NCI-H524 (cell line): ENCODE measurements at places on chromosomes 6 and 20.

DNA sequence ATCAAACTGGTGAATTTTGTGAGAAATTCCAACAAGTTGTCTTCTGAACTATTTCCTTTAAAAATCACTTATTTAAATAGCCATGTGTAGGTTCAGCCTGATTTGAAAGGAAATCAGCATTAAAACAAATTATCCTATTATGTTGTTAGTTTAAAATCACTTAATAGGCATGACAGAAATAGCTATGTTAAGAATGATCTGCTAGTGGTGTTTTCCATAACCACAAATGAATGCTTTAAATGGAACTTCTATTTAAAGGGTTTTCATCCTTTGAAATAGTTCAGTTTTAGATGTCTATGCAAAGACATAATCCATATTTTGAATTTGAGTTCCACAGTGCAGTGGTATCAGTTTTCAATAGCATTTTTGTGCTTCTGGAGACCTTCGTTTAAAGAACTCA lies 120.1 kb downstream of the PLEKHG1 start:
- DNase-seq, result no peak

GRCh38 chr6:147869201-147869600 lies 360.7 kb downstream of the SAMD5 start:
- no peak for DNase-seq

- peak; percentile 67 for DNase-seq
Measured at GRCh38 chr6:141472162-141472928, 660.4 kb upstream of the GJE1 start.

DNA sequence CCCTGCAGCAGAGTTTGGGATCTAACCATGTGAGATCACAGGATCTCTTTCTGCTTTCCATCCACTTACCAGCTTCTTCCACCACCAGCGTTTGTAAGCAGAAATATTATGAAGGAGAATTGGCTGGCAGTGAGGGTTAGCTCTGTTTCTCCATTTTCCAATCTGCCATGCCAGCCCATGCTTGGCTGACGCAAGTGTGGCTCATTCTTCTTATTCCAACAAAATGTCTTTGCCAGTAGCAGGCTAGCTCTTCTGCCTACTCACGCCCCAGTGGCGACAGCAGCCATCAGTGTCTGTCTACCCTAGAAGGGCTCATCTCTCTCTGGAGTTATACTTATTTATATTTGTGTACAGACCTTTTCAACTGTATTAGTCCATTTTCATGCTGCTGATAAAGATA lies 286.2 kb downstream of the FARS2 start:
- no peak for DNase-seq

GRCh38 chr6:53802582-53802981 lies 7.8 kb downstream of the LRRC1 start:
- no peak for DNase-seq

- no peak for DNase-seq
Measured at GRCh38 chr20:22579119-22579427, 5.3 kb downstream of the FOXA2 start.

DNA sequence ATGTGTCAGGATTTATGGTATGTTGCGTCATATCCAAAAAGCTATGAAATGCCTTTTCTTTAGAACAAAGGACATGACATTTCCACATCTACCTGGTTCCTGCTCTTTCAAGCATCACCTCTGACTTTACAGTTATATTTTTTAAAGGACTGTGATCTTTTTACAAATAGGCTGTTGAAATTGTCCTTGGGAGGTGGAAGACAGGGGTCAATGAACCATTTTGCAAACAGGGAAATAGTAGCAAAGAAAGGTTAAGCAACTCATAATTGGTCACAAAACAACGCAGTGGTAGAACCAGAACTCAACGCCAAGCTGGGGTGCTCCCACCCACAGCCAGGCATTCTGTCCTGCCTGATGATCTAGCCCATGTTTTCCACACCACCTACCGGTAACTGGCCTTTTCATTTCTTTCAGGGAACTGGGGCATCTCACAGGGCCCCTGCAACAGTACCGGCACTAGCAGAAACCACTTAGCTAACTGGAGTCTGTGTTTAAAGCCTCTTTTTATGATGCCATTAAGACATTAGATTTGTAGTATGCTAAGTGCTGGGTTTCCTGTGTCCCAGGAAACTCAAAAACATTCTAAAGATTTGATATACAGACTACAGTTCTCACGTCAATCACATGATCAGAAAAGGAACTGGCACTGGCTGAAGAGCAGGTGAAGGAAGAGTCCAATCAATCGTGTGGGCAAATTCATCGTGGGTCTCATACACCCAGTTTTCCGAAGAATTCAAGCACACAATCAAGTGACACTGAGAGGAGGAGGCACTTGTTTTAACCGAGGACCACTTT lies 13.9 kb downstream of the ZNF217 start:
- no peak for DNase-seq

- DNase-seq, result no peak
Measured at GRCh38 chr6:143750877-143751276, 73.1 kb downstream of the PHACTR2 start.

- peak; percentile 87 for DNase-seq
Measured at GRCh38 chr6:68343901-68344300, 291.2 kb upstream of the ADGRB3 start.

GRCh38 chr6:136016228-136017225 lies 165.0 kb downstream of the PDE7B start:
- no peak for DNase-seq

DNA sequence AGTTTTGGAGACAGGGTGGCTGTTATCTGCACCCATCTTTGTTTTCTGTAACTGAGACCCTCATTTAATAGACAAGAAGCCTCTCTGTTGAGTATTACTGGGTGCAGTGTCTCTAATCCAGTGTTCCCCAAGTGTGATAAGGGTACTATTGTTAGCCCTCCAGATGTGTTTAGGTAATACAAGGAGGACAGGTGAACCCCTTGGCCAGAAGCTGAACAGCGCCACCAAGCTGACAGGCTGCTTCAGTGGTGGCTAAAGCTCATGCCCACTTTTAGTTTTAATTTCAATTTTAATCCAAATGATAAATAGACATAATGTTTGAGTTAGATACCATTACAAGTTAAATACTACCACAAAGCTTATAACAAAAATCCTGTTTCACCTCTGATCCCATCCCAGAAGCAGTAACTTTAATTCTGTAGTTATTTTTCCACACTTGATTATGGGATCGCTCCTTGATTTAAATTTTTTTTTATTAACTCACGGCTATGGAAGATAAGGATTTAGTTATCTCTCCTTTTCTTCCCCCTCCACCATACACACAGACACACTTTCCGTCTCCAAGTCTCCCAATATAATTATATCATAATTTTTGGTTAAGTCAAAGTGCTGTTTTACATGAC lies 8.4 kb upstream of the STK35 start:
- DNase-seq, result peak; percentile 26

DNA sequence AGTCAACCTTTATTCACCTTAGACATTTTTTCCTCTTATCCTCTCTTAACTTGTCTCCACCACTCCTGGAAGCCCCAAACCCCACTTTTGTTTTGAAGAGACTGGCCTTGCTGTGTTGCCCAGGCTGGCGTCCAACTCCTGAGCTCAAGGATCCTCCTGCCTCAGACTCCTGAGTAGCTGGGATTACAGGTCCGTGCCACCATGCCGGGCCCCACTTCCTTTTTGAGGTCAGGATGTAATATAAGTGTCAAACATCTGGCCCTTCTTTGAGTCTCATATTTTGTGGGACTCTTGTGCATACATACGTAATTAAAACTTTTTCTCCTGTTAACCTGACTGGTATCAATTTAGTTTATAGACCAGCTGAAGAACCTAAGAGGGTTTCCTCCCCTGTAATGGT lies 1.4 kb upstream of the CDK19 start:
- DNase-seq, result no peak

- no peak for DNase-seq
Measured at GRCh38 chr20:58993332-58994248, 12.5 kb downstream of the NELFCD start.

DNA sequence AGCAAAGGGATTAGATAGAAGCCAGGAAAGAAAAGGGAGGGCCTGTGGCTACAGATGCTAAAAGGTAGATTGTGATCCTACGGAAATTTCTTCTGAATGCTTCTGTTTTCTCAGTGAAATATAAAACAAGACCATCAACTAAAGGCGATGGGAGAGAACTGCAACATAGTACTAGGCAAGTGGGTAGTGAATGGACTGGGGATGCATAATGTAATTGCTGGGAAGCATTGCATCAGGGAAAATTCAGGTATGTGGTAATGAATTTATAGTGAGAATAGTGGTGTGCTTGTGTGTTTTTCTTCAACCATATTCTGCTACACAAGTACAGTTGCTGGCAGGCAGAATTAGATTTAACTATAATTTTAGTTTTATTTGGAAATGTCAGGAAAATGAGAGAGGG lies 156.6 kb downstream of the OPN5 start:
- no peak for DNase-seq

GRCh38 chr6:129671442-129672340 lies 38.3 kb downstream of the ARHGAP18 start:
- no peak for DNase-seq

DNA sequence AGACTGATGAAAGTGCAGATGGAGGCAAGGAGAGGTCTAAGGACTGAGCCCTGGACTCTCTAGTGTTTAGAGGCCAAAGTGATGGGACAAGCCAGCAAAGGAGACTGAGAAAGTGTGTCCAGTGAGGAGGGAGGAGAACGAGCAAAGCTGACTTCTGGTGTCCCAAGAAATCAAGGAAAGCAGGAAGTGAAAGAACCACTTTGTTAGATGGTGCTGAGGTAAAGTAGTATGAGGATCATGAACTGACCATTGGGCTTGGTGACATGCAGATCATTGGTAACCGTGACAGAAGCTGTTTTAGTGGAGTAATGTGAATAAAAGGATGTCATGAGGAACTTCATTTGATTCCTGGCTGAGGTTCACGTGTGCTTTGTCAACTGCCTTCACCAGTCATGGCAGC lies 108.4 kb downstream of the SLX4IP start:
- no peak for DNase-seq

GRCh38 chr6:118509009-118509617 lies 39.0 kb upstream of the PLN start:
- peak; percentile 46 for DNase-seq

DNA sequence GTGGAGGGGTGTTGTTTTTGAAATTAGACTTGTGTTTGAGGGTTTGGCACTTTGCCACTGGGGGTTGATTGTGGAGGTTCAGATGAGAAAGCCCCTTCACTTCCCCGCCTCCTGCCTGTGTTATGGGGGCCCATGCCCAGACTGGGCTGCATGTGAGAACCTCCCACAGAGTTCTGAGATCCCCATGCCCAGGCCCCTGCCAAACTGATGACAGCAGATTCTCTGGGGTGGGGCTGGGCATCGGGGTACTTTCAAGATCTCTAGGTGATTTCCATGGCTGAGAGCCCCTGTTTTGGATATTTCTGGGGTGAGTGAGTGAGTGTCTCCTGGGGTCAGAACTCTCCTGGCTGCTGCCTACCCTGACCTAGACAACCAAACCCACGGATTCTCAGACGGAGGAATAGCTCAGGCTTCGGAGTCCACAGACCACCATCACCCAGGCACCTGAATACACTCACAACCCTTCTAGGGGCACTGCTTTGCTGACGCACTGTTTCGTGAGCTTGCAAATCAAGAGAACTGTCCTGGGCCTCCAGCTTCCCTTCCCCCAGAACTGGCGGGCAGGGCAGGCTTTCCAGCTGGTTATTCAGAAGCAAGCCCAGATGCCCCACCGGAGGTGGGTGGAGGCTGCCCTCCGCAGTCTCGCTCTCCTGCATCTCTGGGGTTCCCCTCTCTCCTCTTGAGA lies 6.3 kb downstream of the BCAS1 start:
- peak; percentile 10 for DNase-seq

DNA sequence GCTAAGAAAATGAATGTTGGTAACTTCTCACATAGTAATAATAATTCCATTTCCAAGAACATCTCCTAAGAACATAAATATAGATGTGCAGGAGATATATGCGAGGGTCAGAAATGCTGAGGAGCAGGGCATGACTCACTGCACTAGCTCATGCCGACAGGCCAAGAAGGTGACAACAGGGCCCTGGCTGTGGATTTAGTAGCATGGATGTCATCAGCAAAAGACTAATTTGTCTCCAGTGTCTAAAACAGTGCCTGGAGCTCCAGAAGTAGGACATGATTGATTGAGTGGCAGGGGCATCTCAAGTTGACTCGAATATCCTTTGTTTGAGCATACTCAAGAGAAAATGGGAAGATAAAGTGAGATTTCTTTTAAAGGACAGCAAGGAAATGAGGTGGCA lies 207.0 kb upstream of the FOXA2 start:
- no peak for DNase-seq

DNA sequence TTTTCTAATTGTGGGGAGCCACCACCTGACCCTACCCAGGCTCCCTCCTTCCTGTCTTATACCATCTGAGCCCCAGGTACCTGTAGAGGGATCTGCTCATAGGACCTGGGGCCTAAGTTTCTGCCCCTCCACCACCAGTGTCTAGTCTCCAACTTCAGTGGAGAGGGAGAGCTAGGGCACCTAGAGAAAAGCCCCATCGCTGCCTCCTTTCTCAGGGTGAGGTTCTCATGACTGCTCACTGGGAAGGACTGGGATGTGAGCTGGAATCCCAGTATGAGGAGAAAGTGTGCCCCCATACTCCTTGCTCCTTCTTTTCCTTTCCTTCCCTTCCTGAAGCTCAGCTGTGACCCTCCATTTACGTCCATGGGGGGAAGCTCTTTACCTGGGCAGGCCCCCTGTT lies 231.6 kb downstream of the LRFN2 start:
- no peak for DNase-seq

GRCh38 chr6:16511040-16511660 lies 250.1 kb downstream of the ATXN1 start:
- DNase-seq, result peak; percentile 5

DNA sequence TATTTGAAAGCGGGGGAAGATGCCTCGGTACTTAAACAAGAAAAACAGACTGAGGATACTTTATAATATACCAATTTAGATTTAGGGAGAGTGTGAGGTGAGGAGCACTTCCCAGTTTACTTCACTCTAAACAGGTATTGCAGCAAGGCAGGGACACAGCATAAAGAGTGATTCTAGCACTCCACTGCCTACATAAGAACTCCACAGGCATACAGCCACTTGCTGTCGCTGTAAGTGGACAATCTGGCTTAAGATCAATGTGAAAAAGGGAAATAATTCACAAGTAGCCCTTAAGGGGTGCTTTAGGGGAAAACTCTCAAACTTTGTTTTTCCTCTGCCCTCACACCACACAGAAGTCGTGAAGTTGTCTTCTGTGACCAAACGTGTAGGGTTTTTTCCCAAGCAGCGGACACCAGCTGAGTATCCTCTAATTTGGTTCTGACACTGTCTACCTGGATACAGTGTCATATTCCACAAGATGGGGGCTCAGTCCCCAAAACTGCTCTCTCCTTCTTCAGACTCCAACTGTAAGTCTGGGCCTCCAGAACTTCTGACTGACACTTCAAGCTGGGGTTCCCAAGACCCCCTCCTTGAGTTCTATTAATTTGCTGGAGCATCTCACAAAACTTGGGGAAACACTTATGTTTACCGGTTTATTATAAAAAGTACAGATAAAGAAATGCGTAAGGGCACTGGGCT lies 9.3 kb downstream of the ADNP start:
- no peak for DNase-seq

DNA sequence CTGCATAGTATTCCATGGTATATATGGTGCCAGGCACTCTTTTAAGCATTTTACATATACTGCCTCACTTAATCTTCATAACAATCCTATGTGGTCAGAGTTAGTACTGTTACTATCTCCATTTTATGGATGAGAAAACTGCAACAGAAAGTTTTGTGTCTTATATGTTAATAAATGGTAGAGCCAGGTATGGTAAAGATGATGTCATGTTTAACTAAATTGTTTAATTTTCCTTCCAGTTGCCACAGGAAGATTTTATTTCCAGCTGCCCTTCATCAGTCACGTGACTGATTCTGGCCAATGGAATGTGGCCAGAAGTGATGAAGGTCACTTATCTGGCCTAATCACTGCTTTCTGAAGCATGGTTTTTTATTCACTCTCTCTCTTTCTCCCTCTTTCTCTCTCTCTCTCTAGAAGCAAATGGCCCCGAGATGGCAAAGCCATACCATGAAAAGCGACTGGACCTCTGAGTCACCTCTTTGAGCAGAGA lies 75.7 kb upstream of the BTBD3 start:
- DNase-seq, result no peak
